ENCODE measurements at places on chromosomes 3 and 15.
A peak's percentile ranks its signal among the peaks of the same experiment; 100 is the strongest.

GRCh38 chr15:82640672-82641071, 6.5 kb downstream of the CPEB1 start:
- no peak for DNase-seq

DNA sequence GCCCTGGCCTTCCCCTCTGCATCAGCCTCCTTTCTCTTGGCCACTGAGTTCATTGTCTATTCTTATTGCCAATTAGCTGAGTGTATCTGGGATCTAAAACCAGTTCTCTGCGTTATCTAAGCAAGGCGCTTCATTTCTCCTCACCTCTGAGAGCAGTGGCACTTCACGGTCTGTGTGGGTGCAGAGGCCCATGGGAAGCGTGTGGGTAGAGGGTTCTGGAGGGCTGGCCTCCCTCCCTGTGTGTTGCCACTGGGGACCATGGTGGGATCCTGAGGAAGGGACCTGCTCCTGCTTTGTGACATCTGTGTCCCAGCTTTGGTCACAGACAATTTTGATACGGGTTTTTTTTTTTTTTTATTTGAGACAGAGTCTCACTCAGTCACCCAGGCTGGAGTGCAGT, 32.7 kb downstream of the EDEM1 start:
- DNase-seq: no peak

- no peak for DNase-seq
Measured at GRCh38 chr15:86894269-86894668, 814.6 kb downstream of the AGBL1 start.

DNA sequence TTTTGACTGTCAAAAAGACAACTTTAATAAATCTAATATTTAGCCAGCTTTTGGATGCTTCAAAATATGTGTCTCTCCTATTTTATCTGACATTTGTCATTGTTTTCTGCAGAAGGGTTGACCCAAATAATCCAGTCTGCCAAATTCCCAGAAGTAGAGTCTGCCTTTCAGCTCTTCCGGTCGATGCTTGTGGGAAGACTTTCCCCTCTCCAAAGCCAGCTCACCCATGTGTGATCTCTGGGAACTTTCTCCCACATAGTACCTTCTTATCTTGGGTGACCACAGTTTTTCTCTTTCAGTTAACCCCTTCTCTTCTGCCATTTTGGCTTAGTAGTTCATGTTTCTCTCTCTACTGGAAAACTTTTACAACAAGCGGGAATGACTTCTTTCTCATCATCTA, 94.1 kb downstream of the ASB7 start:
- DNase-seq: no peak

DNA sequence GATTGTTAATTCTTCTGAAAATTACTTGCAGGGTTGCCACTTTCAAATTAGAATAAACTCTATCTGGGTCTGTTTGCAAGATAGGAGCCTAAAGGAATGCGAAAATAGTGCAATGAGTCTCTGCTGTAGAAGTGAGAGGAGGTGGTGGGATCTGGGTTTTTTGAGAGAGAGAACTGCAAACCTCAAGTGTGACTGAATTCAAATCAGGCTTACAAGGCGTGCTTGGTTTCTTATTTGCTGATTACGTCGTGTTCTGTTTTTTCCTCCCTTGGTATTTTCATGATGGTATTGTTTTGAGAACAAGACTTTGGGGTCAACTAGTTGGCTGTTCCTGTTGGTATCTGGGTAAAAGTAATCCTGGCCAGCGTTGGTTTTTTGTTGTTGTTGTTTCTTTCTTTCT, 490.9 kb upstream of the CFAP20DC start:
- no peak for DNase-seq

DNA sequence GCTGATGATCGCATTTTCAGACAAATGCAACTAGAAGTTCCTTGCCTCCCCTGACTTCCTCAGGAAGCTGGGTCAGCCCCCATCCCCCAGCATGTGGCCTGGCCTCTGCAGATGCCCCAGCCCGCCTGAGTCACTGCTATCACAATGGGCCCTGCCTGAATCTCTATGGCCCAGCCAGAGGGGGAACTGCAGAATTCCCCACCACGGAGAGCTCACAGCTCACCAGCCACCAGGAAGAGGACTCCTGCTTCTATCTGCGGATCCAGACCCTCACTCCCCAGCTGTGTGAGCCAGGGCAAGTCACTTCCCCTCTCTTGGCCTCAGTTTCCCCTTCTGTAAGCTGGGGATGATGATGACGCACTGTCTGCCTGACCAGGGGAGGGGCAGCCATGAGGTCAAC, 6.9 kb downstream of the PLXND1 start:
- DNase-seq: no peak

GRCh38 chr3:121989943-121990342, 32.1 kb downstream of the ILDR1 start:
- DNase-seq: no peak

GRCh38 chr3:180420016-180420415, 181.9 kb upstream of the TTC14 start:
- DNase-seq: no peak

DNA sequence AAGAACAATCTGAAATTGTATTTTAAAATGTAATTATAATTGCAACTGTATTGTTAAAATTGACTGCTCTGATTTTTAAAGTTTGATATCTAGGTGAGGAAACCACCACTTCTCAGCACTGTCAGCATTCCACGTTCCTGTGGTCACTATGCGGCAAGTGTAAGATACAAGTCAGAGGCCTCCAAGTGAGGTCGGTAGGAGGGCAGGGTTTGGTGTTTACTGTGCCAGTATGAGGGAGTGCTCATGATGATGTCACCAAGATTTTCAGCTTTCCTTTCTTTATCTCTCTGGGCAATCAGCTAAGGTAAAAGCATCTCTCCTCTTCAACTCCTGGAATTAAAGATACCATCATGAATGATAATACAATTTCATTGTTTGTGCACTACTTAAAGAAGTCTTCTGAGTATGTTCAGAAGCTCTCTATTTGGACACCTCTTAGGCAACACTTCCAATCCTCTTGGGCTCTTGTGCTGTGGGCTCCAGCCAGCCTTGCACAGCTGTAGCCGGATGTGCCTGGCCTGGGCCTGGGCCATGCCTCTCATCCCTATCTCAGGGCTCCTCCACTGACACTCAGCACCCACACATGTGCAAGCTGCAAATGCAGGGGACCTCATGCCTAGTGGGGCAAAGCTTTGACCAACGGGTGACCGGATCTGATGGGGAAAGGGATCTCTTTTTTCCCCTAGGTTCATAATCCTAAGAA, 42.9 kb downstream of the CCR3 start:
- DNase-seq: no peak

DNA sequence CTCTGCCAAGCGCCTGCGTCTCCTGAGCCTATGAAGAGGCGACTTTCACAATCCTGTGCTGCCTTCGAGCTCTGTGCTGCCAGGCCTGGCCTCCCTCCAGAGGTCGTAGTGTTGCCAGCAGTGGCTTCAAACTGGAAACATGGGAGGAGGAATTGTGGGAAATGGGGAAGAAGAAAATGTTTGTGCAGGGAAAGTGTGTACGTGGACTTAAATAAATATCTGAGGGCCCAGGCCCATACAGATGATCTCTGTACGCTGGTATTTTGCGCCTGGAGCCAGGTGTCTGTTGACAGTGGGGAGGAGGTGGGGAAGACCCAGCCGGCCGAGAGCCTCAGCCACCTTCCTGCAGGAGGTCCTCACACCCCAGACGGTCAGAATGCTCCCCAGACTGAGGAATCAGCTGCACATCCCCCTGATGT, 44.6 kb downstream of the ZBTB38 start:
- no peak for DNase-seq

- DNase-seq: no peak
Measured at GRCh38 chr3:197882586-197882985, 67.4 kb upstream of the RPL35A start.

- DNase-seq: no peak
Measured at GRCh38 chr3:23691357-23691895, 114.3 kb upstream of the UBE2E1 start.

DNA sequence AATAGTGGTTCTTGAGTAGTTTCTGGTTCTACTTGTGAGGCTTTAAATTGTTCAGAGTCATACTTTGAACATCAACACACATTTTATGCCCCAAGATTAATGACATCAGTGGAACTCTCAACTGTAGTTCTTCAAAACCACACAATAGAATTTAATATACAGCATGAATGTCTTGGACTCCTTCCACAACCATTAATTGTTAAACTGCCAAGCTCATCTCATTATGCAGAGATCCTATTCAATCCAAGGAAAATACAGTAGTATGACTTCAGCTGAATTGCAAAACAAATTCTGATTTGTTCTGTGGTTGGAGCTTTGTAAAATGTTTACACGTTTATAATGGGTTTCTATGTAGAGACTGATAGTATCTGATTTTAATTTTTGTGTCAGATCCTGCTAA, 199.2 kb upstream of the SLC2A2 start:
- no peak for DNase-seq

- DNase-seq: no peak
Measured at GRCh38 chr15:58590236-58590635, 158.4 kb downstream of the LIPC start.

DNA sequence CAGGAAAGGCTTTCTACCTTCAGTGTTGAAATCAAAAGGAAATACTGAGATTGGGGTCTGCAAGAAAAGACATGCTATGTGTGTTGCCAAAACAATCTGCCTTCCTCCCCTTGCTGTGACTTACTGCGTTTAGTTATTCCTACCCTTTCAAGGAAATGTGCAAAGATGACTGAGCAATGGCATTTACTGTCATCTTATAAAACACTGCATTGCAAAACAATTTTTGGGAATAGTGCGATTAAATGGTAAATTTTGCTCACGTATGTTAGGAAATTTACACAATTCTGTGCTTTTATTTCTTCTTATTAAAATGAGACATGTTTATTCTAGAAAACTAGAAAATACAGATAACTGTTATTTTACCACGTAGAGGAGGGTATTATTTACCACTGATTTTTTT, 45.8 kb downstream of the PDE8A start:
- no peak for DNase-seq

DNA sequence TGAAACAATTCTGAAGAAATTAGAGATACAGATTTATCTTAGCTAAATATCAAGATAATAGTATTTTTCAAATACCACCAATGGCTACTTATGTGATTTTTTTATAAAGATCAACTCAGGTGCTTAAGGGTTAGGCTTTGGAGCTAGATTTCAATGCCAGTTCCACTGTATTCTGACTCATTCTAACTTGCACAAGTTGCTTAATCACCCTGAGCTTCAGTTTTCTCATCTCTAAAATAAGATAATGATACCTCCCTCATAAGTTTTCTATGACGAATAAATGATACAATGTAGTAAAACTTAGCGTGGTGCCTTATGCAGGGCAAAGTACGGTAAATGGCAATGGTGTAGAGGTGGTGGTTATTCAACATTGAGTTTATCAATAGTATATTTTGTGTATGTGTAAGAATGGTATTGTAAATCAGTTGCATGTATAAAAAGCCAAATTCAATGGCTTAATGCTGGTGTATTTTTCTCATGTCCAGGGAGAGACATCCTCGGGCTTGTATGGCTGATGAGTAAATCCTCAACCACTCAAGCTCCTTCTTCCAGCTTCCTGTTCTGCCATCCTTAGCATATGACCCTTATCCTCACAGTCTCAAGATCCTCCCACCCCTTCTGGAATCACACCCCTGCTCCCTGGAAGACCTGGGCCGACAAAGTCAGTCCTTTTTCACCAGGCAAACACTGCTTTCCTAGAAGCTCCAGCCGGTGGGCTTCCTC, 505.9 kb upstream of the CFAP20DC start:
- DNase-seq: no peak

DNA sequence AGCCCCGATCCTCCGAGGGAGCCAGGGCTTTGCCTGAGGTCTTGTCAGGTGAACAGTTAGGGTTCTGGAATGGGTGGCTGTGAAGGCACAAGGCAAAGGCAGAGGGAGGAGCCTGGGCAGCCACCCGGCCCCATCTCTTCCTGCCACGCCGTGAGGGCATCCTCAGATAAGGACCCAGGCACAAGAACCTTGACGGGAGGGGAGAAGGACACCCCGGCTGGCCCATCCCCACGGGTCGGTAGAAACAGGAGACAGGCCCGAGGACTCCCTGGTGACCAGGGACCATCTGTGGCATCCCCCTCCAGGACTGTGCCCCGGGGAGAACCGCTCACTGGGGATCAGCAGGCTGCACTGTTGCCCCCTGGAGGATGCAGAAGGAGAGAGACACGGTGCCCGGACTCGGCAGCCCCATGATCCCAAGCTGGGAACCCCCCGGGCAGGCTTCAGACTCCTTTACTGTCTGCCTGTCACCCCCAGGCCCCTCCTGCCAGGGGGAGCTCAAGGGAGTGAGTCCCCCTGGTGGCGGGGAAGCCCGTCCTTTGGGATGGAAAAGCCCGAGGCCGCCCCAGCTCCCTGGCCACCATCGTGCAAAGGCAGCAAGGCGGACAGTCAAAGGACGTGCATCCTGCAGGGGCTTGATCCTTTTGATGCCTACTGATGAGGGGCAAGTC, 12.3 kb upstream of the PCSK6 start:
- peak; percentile 81 for DNase-seq

GRCh38 chr3:141877911-141878310, 1.5 kb downstream of the ATP1B3 start:
- DNase-seq: no peak

All from spleen (tissue), 13 donors.